KBM-7 (cell line): ENCODE measurements at places on chromosomes 11 and 22.
A peak's percentile ranks its signal among the peaks of the same experiment; 100 is the strongest.

- peak; percentile 63 for DNase-seq
Measured at GRCh38 chr11:87035976-87036583, 1.7 kb upstream of the TMEM135 start.

- DNase-seq = no peak
Measured at GRCh38 chr11:121552154-121552553, 99.4 kb upstream of the SORL1-AS1 start.

- DNase-seq = no peak
Measured at GRCh38 chr22:27518531-27519340, 282.8 kb downstream of the MN1 start.

GRCh38 chr11:108588287-108588686 lies 5.3 kb downstream of the EXPH5 start:
- no peak for DNase-seq

DNA sequence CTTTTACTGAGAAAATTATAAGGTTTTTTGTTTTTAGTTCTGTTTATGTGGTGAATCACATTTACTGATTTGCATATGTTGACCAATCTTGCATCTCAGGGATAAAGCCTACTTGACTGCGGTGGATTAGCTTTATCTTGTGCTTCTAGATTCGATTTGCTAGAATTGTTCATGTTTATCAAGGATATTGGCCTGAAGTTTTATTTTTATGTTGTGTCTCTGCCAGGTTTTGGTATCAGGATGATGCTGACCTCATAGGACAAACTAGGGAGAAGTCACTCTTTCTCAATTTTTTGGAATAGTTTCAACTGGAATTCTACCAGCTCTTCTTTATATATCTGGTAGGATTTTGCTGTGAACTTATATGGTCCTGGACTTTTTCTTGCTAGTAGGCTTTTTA lies 504.8 kb downstream of the ETS1 start:
- DNase-seq = no peak

DNA sequence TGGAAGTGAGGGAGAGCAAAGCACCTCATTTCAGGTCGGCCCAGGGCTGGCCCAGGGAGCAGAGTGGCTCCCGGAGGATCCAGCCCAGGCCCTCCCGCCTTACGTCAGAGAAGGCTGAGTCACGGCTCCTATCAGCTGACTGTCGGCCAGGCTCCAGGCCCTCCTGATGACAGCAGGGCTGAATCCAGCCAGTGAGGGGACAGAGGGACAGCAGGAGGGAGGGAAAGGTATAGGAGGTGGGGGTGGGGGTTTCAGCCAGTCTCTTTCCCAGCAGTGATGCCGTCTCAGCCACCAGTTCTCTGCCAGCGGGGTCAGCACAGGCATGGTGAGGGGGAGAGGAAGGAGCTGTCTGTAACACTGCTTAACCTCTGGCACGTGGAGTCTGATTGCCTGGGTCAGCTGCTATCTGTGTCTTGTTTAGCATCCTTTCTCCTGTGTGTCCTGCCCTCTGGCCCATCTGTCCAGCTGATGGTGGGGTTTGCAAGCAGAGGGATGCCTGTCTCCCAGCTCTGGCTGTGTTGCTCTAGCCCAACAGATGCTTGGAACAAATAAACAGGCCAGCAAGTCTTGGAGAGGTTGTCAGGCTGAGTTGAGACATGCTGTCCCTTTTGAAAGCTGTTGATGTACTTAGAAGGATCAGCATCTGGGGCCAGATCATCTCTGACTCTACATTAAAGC lies 74.0 kb downstream of the ADAMTS15 start:
- DNase-seq = no peak

DNA sequence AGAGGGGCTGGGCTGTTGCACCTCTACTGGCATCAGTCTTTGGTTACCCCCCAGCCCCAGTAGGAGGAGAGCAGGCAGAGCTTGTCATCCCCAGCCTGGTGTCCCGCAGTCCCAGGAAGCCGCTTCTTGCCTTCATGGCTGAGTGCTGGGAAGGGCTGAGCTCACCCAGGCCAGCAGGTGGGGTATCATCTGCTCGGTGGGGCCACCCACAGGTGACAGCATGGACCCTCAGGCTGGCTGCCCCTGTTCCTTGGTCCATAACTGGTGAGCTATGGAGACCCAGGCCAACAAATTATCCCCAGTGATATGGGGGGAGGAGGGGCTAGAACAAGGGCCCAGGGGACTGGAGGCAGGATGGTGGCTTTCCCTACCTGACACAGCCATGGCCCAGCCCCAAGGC lies 6.5 kb upstream of the RHOD start:
- DNase-seq = no peak

DNA sequence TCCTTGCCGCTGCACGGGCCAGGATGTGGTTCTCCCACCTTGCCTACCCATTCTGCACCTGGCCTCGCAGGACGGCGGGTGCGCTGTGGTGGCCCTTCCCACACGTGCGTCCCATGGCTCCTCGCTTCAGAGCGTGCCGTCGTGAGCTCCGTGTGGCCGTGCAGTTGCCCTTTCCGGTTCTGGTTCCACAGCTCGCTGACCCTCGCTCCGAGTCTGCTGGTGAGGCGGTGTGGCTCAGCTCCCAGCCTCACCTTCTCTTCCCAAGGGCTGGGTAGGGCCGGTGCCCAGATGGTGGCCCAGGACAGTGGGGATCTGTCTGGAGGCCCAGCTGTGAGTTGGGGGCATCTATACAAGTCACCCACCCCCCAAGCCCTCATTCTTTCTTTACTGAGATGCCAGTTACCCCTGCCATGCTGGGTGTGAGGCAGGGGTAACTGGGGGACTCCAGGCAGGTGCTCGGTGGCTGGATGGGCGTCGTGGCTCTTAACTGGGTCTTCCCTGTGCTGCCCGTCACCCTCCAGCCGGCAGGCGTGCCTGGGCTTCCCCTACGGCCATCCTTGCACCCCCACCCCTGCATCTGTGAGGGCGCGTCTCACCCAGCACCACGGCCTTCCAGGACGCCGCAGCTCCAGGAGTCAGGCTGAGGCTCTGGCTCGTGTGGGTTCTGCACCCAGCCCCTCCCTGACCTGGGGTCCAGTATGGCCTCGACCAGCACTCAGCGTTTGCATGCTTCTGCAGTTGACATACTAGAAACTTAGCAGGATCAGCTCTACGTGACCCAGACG lies 395.2 kb downstream of the TBC1D22A start:
- DNase-seq = no peak

DNA sequence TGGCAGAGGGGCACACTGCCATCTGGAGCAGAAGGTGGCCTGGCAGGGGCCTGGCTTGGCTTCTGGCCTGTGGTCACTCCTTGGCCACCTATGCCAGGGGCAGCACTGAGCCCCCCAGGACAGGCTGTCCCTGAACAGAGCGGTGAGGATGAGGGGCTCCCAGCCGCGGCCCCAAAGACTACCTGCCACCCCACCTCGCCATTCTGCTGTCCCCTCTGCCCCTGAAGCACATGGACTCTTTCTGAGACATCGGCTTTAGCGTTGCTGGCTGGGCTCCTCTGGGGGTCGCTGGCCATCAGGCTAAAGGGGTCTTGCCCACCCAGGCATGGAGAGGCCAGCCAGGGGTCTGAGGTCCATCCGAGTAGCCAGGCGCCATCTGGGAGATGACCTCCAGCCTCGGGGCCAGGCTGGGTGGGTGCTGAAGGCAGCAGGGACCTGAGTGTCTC lies 87.8 kb downstream of the WNT7B start:
- DNase-seq = no peak

DNA sequence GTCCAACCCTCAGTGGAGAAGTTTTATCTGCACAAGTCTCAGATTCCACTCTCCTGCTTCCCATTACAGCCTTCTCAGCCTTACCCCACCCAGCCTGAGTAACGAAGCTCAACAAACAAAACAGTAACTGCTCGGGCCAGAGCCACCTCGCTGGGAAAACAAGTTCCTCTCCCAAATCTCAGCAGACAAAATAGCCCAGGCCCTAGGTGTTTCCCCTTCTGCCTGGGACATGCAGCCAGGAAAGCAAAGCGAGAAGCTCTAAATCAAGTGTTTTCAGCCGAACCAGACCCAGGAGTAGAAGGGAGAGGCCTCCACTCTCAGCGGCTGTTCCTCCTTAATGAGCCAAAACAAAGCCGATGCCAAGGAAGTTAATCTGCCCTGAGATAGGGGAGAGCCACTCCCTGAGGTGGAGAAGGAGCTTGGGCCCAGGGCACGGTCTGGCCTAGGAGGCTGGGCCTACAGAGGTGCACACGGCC lies 44.0 kb downstream of the LIF start:
- DNase-seq = no peak

DNA sequence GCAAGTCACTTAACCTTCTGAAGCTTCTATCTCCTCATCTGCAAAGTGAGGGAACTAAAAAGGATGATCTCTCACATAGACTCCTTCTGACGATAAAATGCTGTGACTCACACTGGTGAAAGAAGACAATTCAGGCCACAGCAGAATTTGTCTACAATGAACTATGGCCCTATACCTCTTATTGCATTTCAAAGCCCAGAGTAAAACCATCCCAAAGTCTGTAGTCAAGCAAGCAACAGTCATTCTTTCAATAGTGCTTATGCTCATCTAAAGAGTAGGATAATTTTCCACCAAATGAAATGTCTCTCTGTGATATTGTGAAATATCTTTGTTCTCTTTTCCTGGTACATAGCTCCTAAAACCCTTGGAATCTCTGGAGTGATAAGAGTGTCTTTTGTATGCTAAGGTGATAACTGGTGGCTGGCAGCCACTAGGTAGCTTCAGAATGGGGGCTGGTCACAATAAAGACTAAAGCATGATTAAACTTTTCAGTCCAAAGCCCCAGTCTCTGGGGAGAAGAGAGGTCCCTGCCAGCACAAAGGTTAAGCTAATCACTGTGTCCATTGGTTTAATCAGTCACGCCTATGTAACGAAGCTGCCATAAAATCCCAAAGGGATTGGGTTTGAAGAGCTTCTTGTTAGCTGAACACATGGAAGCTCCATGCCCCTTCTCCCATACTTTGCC lies 30.8 kb downstream of the SYTL2 start:
- no peak for DNase-seq

- no peak for DNase-seq
Measured at GRCh38 chr11:75420224-75421034, 12.6 kb downstream of the KLHL35 start.
